HT-29 (cell line): ENCODE measurements at places on chromosomes 16 and 17.
A peak's percentile ranks its signal among the peaks of the same experiment; 100 is the strongest.

DNA sequence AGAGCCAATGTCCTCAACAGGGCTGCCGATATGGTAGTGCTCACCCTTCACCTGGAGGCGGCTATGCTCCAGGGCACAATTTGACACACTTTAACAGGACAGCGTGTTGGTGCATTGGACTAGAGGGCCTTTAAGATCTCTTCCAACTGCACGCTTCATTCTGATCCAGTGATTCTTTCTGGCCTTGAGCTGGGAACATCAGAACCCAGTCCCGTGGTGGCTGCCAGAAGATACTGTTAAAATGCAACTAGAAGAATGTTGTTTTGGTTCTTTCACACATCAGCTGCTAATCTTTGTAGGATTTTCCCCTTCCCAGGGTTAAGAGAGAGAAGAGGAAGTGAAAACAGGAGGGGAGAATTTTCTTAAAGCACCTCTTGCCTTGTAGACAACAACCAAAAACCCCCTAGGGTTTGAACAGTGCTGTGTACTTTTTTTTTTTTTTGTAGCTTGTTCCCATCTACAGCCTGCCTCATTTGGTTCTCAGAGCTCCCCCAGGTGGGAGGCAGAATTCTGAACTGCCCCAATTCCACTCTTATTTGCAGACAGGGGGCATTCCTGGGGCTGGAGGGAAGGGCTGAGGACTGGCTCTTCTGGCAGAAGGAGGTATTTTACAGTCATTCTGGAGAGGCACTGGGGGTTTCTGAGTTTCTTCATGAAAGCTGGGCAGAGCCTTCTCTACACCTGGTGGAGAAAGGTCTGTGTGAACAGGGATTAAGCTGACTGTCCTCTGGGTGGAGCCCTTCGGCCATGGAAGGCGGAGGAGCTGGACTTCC, 32.4 kb downstream of the SMARCE1 start:
- DNase-seq: peak; percentile 83

DNA sequence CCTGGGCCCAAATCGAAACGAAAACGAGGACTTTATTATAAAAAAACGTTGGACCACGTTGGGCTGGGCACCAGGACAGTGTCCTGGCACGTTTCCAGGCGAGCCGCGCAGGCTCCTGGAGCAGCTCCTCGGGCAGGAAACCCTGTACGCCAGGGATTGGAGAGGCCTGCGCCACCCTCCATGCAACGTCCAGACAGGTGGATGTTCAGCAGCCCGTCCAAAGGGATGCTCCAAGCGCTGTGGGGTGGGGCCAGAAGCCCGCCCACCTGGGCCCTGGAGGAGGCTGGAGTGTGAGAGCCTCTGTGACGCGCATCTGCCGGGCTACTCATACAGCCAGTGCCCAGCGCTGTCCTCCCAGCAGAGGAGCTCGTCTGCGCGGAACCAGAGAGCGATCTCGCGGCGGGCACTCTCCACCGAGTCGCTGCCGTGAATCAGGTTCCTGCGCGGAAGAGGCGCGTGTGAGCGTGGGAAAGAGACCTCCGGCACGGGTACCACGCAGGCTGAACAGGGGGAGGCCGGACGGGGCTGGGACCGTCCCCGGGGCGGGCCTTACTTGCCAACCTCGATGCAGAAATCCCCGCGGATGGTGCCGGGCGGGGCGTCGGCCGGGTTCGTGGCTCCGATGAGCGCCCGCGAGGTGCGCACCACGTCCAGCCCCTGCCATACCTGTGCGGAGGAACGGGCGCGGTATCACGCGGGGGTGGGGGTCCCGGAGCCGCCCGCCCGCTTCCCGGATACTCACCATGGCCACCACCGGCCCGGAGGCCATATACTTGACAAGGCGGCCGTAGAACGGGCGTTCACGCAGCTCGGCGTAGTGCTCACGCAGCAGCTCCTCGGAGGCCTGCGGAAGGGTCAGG, 785 bp downstream of the NME3 start:
- DNase-seq: peak; percentile 95

- no peak for DNase-seq
Observed at GRCh38 chr16:1428511-1428910, 2.4 kb upstream of the PERCC1 start.

DNA sequence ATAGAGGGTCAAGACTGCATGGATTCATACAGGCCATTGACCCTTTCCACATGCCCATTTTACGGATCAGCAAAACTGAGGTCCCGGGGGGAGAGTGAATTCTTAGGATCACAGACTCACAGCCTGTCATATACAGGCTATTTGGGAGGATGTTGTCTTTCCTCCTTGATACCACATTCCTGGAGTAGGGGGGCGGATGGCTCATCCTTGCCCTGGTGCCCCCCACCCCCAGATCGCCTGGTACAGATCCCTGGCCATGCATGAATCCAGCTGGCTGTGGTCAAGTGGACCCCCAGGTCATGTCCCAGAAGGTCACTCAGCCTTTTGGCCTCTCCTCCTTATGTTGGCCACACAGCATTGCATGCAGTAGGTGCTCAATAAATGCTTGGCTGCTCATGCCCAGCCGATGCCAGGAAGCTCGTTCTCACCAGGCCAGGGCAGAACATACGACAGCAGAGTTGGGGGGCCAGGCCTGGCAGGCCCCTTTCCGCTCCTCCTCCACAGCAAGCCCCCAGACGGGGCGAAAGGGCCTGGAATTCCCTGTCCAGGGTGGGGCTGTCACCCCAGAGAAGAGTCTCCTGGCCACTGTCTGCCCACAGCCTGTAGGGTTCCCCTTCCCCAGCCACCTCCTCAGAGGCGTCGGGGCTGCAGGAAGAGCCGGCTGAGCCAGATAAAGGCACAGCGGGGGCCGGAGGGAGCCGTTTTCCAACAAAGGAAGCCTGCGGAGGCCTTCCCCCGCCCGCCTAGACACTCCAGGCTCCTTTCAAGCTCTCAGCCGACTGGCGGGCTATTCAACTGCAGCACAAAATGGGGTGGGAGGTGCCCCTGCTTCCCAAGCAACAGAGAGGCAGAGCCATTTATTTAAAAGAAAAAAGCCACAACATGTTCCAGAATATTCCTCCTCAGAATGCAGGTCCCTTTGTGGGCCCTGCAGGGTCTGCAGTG, 215.7 kb upstream of the CIBAR2 start:
- DNase-seq: no peak

GRCh38 chr17:21165922-21166594, 39.3 kb downstream of the DHRS7B start:
- no peak for DNase-seq

- DNase-seq: peak; percentile 68
Observed at GRCh38 chr17:33779234-33779591, 475.9 kb upstream of the CCL2 start.

DNA sequence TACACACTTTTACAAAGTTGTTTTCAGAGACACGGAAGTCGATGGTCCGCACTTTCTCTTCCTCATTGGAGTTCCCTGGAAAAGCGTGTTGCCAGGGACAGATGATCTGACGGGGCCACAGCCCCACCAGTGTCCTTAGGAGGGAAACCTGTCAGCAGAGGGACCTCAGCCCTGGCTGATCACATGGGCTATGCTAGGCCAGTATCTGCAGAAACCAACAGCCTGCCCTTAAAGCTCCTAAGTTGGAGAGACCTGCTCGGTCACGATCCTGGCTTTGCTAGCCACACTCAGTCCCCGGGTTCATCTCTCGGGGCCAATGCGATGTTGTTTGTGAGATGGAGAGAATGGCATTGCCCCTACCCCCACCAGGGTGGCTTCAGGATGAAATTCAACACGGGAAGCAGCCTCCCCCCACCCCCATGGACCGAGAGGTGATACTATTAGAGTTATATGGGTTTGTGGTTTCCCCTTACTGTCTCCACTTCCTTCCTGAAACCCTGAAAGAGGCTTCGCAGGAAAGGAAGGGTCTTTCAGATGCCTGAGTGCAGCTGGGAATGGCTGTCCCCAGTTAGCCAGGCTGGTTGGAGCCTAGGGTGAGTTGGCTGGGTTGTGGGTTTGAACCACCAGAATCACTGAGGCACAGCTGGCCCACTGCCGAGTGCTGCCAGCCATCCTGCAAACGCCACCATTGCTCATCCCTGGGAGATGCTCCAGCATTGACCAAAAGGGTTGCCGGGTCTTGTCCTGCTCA, 16.6 kb downstream of the RMI2 start:
- DNase-seq: no peak

DNA sequence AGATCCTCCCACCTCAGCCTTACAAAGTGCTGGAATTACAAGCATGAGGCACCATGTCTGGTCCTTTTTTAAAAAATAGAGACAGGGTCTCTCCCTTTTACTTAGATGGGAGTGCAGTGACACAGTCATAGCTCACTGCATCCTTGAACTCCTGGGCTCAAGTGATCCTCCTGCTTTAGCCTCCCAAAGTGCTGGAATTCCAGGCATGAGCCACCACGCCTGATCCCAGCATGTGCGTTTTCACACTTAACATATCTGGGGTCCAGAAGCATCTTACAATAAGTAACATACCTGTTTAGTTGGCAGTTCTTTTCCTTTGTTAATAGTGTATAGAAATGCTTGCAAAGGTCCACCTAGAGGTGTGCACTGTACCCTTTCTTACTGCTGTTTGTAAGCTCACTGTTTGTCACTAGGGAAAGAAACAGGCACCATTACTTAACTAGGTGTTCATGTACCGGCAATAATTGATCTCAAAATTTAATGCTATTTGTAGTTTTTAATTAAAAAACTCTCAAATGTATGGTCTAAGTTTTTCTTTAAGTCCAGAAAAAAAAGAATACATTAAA, 221.7 kb downstream of the RPTOR start:
- DNase-seq: no peak

GRCh38 chr16:19524356-19524615, 544 bp downstream of the CCP110 start:
- DNase-seq: peak; percentile 13

DNA sequence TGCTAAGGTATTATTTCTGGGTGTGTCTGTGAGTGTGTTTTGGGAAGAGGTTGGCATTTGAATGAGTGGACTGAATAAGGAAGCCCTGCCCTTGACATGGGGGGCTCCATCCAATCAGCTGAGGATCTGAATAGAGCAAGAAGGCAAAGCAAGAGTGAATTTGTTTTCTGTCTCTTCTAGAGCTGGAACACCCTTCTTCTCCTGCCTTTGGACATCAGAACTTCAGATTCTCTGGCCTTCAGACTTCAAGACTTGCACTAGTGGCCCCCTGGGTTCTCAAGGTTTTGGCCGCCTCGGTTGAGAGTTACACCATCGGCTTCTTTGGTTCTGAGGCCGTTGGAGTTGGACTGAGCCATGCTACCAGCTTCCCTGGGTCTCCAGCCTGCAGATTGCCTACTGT, 448.6 kb downstream of the SHISA9 start:
- no peak for DNase-seq

DNA sequence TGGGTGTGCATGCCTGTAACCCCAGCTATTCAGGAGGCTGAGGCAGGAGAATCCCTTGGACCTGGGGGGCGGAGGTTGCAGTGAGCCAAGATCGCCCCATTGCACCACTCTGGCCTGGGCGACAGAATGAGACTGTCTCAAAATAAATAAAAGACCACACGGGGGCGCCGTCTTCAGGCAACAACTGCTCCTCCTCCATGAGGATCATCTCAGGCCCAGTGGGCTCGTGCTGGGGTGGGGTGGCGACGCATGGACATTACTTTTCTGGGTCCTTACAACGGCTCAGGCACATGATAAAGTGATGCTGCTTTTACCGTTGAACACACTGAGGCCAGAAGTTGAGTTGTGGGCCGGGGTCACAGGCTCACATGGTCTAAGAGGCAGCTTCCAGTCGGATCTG, 56.2 kb downstream of the PRMT7 start:
- DNase-seq: peak; percentile 39

GRCh38 chr16:83513008-83513755, 294.6 kb upstream of the HSBP1 start:
- no peak for DNase-seq

GRCh38 chr17:56773124-56773523, 60.6 kb downstream of the C17orf67 start:
- no peak for DNase-seq

DNA sequence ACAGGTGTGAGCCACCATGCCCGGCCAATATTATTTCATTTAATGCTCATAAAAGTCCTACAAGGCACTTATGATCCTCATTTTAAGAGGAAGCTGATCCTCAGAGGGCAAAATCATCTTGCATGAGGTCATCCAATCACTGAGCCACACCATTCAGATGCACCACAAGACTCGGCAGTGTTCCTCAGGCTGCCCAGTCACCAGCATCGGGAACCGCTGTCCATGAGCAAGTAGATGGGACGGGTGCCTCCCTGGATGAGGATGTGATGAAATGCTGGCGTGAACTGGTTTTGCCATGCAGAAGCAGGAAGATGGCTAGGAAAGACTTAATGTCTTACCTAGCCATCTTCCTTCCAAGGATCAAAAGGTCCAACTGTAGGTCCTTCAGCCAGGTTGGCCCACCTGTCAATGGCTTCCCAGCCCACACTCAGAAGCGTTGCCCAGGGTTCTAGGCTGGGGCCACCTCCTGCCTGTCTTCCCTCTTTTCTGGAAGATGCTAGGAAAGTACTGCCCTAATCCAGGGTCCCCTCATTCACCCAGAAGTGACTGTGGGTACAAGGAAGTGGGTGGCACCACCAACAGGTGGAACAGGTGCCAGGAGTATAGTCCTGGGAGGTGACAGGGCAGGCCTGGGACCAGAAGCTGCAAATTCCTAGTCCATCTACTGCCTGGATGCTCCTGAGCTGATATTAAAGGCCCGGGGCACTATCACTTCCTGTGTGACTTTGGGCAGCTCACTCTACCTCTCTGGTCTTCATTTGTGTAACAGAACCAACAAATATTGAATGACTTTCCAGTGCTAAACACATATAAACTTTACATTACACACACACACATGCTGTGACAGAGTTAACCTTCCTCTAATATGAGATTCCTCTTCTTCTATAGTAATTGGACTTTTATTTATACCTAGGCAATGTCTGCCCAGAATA, 32.2 kb upstream of the CRYBA1 start:
- DNase-seq: no peak

DNA sequence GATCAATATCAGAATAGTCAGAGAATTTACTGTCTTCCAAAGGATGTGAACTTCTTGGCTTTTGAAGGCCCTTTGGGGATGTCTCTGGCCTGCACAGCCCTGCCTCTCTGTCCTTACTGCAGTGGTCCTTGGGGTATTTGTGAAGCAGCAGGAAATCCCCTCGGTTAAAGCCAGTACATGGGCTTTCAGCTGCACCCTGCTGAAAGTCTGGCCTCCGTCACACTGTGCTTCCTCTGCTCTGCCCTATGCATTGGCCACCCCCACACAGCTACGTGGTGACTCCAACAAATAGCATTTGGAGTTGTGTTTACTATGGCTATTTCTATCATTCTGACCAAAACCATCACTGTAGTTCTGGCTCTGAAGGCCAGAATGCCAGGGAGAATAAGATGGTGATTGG, 21.2 kb downstream of the SYCE1L start:
- DNase-seq: no peak

GRCh38 chr16:23597003-23597756, 1.1 kb upstream of the NDUFAB1 start:
- DNase-seq: peak; percentile 54

DNA sequence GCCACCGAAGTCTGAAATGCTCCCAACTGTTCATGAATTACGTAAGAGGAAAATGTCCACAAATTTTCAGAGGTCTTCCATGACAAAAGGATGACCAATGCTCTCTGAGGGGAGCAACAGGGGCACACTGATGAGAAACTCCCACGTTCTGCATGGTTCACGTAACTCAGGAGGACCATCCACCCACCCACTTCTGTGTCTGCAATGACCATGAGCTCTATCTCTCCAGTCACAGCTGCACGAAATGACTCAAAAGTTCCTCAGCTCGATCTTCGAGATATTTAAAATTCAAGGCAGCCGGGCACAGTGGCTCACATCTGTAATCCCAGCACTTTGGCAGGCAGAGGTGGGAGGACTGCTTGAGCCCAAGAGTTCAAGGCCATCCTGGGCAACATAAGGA, 15.8 kb downstream of the WDR45B start:
- DNase-seq: no peak
